ENCODE measurements at places on chromosomes 6 and 20. TPM values are rescaled to one million over a fixed set of nuclear protein-coding genes. Genes with fewer than 3 reads are reported as not detected.

DNA sequence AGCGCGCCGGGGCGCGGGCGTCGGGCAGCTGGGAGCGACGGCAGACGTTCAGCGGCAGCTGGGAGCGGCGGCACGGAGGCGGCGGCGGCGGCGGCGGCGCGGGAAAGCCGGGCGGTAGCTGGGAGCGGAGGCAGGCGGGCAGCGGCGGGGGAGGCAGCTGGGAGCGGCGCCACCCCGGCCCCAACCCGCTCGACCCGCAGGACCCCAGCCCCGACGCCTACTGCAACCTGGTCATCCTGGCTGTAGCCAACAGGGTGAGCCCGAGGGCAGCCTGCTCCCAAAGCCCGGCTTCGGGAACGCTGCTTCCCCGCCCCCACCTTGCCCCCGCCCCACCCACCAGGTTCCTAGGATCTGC lies 8.9 kb downstream of the CCM2L start:
- DNase-seq: no peak

DNA sequence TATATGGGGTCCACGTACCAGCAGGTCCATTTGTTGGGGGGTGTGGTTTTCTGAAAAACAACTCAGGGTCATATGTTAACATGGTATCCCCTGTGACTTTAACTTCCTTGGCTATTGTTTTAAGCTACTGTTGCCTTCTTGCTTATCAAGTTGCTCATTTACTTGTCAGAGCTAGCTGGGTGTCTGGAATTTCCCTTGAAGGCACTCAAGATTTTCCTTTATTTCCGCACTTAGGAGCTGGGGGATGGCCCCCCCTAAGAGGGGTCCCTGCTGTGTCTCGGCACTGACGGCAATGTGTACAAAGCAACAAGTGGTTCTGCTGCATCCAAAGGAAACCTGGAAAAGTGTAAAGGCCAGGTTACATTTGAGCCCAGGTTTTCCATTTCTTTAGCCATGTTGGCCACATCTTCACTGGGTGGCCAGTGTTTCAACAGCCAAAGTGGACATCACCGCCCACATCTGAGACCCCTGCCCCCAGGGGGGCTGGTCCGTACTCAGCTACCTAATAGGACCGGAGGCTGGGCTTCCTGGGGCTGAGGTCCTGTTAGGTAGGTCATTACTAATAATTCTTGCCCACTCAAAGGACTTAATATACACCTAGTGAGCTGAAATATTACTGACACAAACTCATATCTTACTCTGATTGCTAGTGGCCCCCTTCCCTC lies 24.8 kb upstream of the SYNDIG1 start:
- no peak for DNase-seq

- no peak for DNase-seq
Observed at GRCh38 chr6:144757299-144757698, 472.2 kb downstream of the UTRN start.

DNA sequence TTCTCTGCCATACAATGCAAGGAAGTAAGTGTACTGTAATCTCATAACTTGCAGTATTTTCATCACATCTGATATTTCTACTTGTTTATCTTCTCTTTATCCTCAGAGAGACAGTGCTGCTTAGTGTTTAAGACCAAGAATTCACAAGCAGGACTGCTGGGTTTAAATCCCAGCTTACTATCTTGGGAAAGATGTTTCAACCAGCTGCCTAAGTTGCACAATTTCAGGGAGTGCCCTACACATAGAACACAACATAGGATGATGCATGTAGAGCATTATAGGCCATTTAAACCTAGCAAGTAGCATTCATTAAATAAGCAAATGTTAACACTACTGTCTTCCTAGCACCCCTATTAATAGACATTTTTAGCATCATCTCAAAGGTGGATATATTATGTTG lies 205.2 kb upstream of the CEP162 start:
- DNase-seq: no peak

GRCh38 chr6:107466062-107466461 lies 6.7 kb upstream of the PDSS2 start:
- no peak for DNase-seq

GRCh38 chr6:55578537-55579363 lies at the start of gene HMGCLL1:
HMGCLL1 (minus strand) TSS chr6:55579192; CDS start chr6:55579055, 137 bp downstream.
- DNase-seq: peak; percentile 26

GRCh38 chr20:57818418-57819181 lies 108.8 kb upstream of the PMEPA1 start:
- no peak for DNase-seq

DNA sequence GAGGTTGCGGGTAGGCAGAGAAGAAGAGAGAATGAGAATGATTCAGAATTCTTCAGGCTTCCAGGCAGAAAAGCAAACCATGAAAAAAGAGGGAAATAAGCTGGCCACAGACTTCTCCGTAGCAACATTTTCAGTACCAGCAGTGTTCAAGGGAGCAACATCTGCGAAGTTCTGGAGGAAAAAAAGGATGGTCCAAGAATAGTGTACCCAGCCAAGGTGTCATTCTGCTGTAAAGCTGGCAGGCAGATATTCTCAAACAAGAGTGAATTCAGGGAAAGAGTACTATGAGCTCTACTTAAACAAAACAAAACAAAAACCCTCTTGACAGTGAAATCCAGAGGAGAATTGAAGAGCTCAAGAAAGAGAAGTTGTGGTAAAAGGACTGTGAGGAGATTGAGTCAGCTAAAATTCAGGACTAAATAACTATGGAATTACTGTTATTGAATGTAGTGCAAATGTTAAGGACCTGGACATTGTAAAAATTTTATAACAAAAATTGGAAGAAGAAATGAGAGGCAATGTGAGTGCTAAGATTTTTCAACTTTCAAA lies 86.5 kb downstream of the ATRN start:
- no peak for DNase-seq

GRCh38 chr6:11332463-11332862 lies 100.0 kb upstream of the NEDD9 start:
- DNase-seq: no peak

DNA sequence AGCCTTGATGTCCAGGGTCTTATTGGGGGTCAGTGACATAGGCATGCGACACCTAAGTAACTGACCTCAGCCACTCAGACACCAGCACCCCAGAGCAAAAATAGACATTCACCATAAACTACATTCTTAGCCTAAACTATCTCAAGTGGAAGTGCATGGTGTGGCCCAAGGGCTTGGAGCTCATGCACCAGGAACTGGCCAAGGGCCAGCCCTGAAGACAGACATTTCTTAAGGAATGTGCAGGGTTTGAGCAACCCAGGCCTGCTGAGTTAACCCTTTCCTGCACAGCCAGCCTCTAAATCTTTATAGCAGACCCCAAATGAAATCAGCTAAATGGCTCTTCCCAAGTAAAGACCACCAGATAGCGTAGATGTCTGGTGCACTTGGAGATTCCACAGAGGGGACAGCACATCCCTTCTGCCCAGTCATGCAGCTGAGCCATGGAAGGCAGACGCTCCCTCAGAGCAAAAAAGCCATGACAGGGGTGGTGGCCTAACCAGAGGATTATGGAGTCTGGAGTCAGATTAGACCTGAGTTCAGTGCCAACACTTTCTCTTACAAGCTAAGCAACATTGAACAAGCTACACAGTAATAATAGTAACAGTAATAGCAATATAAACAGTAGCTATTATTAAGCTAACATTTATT lies 222.6 kb downstream of the ZMYND8 start:
- DNase-seq: no peak

- no peak for DNase-seq
Observed at GRCh38 chr6:75850026-75850833, 101.2 kb downstream of the MYO6 start.

DNA sequence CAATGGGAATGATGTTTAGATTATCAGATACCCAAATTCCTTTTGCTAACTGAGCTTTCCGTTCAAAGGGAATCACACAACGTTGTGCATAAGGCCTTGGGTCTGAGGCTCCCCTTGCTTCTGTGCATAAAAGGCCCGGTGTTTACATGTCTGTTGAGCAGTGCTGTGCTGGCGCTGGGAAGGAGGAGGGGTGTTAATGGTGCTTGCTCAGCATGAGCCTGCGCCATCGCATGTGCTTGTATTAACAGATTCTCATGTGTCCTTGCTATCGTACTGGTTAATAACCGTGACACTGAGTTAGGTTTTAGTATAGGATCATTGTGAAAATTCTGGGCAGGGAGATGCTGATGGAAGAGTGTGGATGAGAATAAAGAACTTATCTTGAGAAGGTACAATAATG lies 62.3 kb upstream of the TRAF3IP2 start:
- DNase-seq: no peak

GRCh38 chr6:35600659-35601125 lies 88.0 kb upstream of the TULP1 start:
- DNase-seq: no peak

- peak; percentile 78 for DNase-seq
Observed at GRCh38 chr20:63106108-63106764, 99.5 kb upstream of the BHLHE23 start.

- no peak for DNase-seq
Observed at GRCh38 chr20:39658662-39659409, 696.7 kb downstream of the DHX35 start.

DNA sequence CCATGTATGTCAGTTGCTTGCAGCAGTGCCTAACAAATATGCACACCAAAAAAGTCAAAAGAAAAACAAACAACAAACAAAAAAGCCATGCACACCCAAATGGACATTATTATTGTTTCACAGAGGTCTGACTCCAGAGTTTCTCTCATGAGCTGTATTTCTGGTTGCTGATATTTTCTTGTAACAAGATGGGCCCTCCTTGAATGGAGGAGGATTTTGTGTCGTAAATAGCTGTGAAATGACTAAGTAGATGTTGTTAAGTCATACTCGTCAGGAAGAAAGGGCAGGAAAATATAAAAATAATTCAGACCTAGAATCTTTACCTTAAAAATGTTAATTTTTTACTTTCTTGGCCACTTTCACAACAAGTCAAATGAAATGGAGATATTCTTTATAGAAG lies 96.0 kb downstream of the PLEKHG1 start:
- DNase-seq: no peak

- no peak for DNase-seq
Observed at GRCh38 chr6:25397406-25397805, 118.2 kb downstream of the CARMIL1 start.

DNA sequence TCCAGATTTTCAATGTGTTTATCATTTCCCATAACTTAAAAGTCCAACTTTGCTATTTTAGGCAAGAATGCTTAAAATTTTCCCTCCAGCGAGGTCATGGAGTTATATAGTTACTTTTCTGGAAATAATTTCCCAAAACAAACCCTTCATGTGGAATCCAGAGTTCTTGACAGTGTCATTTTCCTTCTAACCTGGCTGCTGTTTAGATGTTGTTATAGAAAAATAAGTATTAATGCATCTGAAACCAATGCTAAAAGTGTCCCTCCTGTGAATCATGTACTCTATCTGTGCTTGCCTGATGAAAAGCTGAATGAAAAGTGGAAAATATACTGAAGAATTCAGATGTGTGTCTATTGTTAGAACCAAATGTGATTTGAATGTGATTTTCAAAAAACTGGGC lies 245.3 kb upstream of the HSF2 start:
- no peak for DNase-seq

- no peak for DNase-seq
Observed at GRCh38 chr6:126807876-126808275, 310.6 kb upstream of the RSPO3 start.

- DNase-seq: no peak
Observed at GRCh38 chr6:111739257-111739696, 133.6 kb upstream of the TRAF3IP2 start.

The LAMA2 gene
- 3.6 TPM for total RNA-seq

The SRPK1 gene
- 111 TPM for total RNA-seq

The EMILIN3 gene
- 0.40 TPM for total RNA-seq

The RIOK1 gene
- total RNA-seq: 16.9 TPM

The TRIM31 gene
- total RNA-seq: 44.4 TPM

The FILIP1 gene
- 6.5 TPM for total RNA-seq

The C20orf144 gene
- total RNA-seq: not detected

The FAXC gene
- 0.44 TPM for total RNA-seq

The ADISSP gene
- 20.6 TPM for total RNA-seq

The MEI4 gene
- not detected for total RNA-seq

The ATP6V1G2 gene
- total RNA-seq: 0.85 TPM

The OR14J1 gene
- not detected for total RNA-seq

The BCAS1 gene
- 67.9 TPM for total RNA-seq

Measured in colonic mucosa (tissue), 4 donors.